ENCODE measurements at places on chromosomes 11 and 22.

- DNase-seq: no peak
Measured at GRCh38 chr11:115539844-115540243, 35.6 kb upstream of the CADM1 start.

GRCh38 chr11:119572481-119573424 is 149.8 kb upstream of the THY1 start:
- DNase-seq: no peak

DNA sequence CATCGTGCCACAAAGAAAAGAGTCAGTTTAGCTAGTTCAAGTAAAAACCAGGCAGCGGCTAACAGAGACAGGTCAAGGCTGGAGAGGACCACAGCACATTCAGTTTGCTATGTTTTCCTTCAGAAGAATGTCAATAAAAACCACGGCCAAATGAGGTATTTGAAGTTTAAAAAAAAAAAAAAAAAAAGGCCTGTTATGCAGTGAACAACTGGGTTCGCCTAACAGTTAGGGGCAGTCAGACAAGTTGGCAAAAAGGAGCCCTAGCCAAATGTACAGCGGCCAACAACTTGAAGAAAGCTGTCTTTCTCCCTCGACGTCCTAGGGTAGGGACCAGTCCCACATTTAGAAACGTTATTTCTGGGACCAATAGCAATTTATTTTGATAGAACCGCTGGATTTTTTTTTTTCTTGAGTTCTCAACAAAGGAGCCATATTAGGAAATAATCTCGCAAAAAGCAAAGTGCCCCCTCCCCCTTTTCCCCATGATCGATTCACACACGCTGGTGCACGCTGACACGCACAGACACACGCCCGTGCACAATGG is 237.8 kb downstream of the TTC28 start:
- DNase-seq: no peak

GRCh38 chr11:38937709-38938108 is 2339.7 kb upstream of the RAG2 start:
- no peak for DNase-seq

DNA sequence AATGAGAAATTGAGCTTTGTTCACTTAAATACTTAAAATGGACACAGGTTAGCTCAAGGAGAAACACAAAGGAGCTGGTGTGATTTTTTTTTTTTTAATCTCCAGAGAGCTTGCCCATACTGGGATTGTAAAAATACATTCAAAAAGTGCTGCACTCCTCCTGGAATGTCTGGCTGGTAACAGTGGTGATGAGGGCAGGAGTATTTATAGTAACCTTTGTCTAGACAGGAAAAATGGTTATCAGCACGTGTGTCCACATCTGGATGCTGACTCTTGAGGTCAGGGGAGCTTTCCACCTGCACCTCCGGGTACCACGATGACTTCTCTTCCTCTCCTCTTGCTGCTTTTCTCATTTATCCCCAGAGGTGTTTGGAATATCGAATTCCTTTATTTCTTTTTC is 30.1 kb downstream of the EXT2 start:
- no peak for DNase-seq

GRCh38 chr11:100638648-100639047 is 48.4 kb upstream of the ARHGAP42 start:
- no peak for DNase-seq

GRCh38 chr11:11076276-11076675 is 218.4 kb upstream of the ZBED5 start:
- DNase-seq: no peak
